ENCODE measurements at places on chromosomes 11 and 22.

GRCh38 chr11:72609045-72609444, 65.2 kb downstream of the PDE2A start:
- peak; percentile 26 for DNase-seq

- no peak for DNase-seq
These were observed 8.3 kb downstream of the FDX1 start for GRCh38 chr11:110438017-110438416.

- no peak for DNase-seq
These were observed 833.8 kb downstream of the TBC1D22A start for GRCh38 chr22:47596176-47596690.

GRCh38 chr22:20430720-20431510, 6.7 kb downstream of the SCARF2 start:
- DNase-seq, result peak; percentile 65

DNA sequence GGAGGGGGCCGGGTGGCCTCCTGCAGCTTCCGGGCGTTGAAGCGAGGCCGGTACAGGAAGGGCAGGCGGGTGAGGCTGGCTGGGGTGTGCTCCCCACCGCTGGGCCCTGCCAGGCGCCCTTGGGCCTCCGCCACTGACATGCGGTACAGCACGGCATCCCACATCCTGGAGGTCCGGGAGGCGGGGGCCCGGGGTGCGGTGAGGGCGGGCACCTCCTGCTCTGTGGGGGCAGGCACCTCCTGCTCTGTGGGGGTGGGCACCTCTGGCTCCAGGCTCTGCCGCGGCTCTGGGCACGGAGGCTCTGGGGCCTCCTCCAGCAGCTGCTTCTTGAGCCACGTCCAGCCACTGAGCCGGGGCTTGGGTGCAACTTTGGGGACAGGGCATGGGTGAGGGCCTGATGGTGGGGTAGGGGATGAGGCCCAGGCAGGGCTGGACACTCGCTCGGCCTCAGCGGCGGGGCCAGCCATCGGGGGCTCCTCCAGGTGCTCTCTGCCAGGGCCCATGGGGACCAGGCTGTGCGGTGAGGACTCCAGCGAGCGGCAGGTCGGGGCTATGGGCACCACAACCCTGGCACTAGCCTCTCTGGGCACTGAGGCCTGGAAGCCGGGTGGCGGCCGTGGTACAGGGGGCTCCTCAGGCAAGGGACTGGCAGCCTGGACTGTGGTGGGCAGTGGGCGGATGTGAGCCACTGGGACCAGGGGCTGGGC, 2.3 kb downstream of the PRR33 start:
- DNase-seq, result no peak

DNA sequence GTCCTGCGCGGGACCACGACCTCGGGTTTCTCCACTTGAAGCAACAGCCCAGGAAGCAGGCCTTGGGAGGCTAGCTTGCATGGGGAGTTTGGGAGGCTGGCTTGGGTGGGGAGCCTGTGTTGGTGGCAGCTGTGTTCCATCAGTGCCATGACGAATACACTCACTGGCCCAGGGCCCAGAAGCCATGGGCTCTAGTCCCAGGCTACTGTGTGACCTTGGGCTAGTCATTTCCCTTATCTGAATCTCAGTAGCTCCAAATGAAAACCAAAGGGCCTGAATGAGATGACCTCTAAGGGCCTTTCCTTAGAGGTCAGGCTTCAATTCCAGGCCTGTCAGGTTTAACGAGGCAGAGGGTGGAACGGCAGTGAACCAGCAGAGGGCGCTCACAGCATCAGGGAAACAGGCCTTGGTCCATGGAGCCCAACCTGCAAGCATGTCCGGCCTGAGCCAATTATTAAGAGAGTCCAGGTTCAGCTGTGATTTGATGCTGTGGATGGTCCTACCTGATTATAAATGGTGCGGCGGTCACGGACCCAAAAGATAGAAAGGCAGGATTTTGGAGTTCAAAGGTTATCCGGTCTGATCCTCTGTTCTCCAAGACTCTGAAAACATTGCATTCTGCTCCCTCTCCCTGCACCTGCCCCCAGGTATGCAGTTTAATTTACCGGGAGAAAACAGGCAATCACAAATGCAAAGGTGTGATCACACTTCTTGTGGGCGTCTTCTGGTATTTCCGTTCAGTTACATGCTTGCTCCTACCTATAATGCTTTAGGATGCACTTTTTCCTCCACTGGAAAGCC, 15.9 kb downstream of the PTPN5 start:
- DNase-seq, result peak; percentile 67

- DNase-seq, result no peak
These were observed 34.8 kb upstream of the TMEM135 start for GRCh38 chr11:87002918-87003317.

- DNase-seq, result peak; percentile 74
These were observed 108.6 kb downstream of the INSC start for GRCh38 chr11:15223318-15223717.

DNA sequence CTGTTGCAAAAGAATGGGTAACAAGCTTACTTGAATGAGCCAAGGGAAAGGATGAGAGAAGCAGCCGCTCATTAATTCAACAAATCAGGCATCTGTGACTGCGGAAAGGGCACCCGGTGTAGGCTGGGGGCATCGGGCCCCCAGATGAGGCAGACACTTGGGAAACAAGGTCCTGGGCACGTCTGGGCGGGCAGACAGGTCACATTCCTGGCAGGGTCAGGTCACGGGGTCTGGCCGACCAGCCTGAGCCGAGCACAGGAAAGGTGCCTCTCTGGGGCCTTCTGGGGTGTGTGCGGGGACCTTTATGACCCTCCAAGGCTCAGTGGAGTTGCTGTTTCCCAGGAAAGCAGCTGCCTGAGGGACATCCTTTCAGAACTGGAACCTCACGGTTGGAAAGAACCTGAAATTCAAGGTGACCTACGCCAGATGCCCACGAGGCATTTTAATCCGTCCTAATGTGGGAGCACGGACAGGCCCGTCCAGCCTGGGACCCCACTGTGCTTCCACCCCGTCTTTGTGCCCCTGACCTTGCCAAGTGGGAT, 57.1 kb downstream of the ST14 start:
- peak; percentile 4 for DNase-seq

GRCh38 chr22:25172153-25172552, 27.5 kb upstream of the CRYBB3 start:
- peak; percentile 20 for DNase-seq

- DNase-seq, result no peak
These were observed 150.6 kb downstream of the CEP164 start for GRCh38 chr11:117478126-117478860.
